NCI-H345 (cell line): ENCODE measurements at places on chromosomes 7 and 10.

GRCh38 chr10:80485076-80485945 is 31.2 kb downstream of the TSPAN14 start:
- DNase-seq: no peak

- no peak for DNase-seq
These were observed 18.5 kb downstream of the ITGB1 start for GRCh38 chr10:32939296-32940111.

- DNase-seq: no peak
These were observed 297.8 kb downstream of the CNTNAP2 start for GRCh38 chr7:146414373-146414772.

GRCh38 chr10:78916227-78916626 is 152.5 kb upstream of the ZMIZ1 start:
- no peak for DNase-seq

DNA sequence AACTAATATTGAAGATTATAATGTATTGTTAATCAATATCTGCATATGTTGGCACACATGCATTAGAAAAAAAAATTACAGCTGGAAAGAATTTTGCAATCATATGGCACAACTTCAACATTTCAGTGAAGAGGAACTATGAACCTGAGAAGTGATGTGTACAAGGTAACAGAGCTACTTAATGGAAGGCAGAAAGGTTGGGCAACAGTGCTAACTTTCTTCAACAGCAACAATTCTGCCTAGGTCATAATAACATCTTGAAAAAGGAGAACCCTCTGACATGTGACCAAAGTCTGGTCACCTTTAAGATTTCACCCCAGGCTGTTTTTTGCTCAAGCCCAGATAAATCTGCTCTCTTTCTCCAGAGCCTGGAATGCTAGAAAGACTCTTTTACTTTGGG is 47.9 kb upstream of the SKAP2 start:
- DNase-seq: no peak
